Mucosa of gallbladder (tissue), 1 donor: ENCODE measurements at places on chromosomes 1 and 21.

DNA sequence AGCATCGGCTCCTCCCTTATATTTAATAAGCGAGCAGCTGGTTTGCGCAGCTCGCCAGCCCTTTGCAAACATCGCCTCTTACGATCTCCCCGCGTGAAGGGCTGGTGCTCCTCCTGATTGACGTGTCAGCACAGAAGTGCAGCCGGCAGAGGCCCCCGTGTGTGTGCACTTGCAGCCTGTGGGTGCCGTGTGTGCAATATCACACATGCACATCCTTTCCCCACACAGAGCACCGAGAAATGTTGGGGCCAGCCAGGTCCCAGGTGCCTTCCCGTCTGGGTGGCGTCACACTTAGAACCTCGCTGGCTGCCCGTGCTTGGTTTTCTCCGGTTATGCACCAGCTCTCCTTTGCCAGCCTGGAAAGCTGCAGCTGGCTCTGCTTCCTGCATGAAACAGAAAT is 126.6 kb upstream of the AJAP1 start:
- no peak for DNase-seq

DNA sequence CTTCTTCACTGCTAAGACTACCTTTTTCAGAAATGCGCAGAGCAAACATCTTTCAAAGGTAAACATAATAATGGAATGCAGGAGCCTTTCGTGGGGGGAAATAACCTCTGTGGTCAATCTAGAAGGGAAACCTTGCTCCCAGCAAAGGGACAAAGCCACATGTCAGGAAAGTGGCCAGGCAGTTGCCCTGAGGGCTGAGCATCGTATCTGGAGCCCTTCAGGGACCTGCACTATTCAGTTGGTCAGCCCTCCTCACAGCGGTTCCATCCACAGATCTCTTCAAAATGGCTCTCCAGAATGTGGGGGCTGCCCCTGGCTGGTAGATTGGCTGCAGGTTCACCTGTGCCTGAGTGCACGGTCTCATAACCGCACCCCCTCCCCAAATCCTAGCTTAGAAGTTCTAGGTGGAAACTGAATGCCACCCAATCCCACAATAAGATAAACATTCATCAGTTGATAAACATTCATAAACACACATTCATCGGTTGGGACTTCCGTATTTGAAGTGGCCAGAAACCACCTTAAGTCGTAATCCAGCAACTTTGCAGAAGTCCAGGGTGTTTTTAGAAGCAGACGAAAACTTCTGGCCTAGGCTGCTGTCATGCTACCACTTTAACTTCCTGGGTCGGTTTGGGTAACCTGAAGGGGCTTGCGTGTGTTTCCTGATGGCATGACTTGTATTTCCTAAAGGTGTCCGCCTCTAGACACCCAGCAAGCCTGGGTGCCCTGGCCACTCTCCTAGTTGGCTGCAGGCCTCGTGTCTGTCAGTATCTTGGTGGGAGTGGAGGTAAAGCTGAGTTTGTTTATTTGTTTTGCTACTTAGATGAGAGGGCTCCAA is 50.5 kb downstream of the RASSF5 start:
- DNase-seq: peak; percentile 37

DNA sequence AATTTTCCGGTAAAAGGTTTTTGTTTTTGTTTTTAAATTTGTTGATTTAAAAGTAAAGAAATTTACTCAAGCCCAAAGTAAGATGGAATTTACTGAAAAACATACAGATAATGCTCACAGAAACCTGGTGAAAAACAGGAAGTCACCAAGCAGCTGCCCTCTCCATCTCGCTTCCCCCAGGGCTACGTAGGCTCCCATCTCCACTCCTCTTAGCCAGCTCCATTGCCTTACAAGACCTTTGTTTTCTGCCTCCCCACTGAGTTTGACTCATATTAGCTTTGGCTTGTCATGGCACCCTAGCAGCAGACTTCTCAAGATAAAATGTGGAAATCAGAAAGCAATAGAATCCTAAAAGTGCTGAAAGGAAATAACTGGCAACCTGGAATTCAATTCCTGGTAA is 57.9 kb downstream of the PHTF1 start:
- no peak for DNase-seq

- DNase-seq: no peak
Observed at GRCh38 chr1:53346814-53347176, 18.9 kb upstream of the LRP8 start.

DNA sequence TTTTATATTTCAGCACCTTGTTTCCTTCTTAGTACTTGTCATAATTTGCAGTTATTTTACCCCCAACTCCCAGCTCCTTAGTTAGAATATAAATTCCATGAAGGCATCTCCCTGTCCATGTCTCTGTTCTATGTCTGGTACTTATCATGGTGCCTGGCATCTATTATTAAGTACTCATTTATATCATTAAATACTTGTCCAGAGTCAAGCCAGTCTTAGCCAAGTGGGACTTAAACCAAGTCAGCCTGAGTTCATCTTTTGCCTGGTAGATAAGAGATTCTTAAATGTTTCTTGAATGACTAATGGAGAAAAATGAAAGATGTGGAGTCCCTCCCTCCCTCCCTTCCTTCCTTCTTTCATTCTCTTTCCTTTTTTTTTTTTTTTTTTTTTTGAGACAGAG is 9.4 kb downstream of the SLC25A44 start:
- DNase-seq: no peak

- DNase-seq: no peak
Observed at GRCh38 chr1:103160281-103160680, 52.0 kb upstream of the COL11A1 start.

- DNase-seq: no peak
Observed at GRCh38 chr21:26948194-26948593, 18.7 kb downstream of the ADAMTS5 start.

DNA sequence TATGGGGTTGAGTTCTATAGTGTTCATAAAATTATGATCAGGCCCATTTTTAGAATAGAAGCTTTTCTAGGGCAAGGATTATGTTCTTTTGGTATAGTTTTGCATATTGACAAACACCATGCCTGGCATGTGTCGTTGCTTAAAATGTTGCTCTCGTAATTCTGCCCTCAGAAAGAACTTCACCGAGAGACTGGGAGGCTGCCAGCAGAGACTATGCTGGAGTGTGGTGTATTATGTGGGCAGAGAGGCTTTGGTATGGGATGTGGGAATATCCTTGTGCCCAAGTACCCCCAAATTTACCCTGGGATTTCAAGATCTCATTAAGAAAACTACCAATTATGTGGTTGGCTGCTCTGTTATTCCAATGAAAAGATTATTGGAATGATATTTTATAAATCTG is 27.9 kb downstream of the PGM1 start:
- DNase-seq: no peak

DNA sequence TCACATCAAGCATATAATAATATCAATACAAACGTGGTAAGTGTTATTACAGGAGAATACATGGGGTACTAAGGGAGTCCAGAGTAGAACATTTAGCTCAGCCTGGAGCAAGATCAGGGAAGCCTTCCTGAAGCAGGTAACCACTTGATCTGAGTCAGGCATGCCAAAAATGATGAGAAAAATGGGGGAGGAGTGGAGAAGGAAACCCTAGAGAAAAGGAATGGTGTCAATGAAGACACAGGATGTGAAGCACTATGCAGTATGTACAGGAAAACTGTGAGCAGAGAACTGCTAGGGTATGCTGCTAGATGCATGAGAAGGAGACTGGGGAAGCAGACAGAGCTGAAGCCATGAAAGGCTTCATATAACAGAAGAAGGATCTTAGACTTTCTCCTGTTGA is 84.7 kb downstream of the NOTCH2 start:
- DNase-seq: no peak

DNA sequence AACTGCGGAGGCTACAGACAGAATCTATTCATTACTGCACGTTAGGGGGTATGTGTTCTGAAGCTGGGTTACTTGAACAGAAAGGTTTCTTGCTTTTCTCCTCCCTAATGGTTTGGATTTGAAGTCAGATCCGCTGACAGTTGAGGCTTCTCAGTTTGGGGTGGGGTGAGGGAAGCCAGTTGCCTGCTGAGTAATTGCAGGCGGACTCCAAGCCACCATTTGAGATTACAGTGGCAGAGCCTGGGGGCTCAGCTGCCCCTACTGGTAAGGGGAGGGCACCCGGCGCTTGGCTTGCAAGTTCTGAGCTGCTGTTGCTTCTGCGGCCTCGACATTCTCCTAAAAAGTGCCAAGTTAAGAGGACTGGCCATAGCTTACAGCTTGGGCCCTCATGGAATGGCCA is 2.0 kb downstream of the GRHL3 start:
- no peak for DNase-seq

DNA sequence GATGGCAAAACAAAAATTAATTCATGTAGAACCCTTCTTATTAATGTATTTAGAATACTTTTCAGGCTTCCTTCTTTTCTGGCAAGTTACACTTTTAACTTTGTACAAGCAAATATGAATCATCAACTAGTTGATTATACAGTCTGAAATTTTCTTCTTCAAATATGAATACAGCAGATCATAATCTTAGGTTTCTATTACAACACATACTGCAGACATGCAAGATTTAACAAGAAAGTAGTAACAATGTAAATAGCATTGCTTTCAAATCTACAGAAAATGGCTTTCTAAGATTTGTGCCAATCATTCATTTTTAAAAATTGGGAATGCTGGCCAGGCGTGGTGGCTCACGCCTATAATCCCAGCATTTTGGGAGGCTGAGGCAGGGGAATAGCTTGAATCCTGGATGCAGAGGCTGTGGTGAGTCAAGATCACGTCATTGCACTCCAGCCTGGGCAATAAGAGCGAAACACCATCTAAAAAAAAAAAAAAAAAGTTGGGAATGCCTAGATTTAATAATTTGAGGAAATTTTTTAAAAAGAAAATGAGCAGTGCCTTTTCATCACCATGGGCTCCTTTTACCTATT is 68.4 kb upstream of the DPYD start:
- DNase-seq: no peak

- DNase-seq: no peak
Observed at GRCh38 chr21:46194374-46195334, 10.4 kb upstream of the SPATC1L start.

DNA sequence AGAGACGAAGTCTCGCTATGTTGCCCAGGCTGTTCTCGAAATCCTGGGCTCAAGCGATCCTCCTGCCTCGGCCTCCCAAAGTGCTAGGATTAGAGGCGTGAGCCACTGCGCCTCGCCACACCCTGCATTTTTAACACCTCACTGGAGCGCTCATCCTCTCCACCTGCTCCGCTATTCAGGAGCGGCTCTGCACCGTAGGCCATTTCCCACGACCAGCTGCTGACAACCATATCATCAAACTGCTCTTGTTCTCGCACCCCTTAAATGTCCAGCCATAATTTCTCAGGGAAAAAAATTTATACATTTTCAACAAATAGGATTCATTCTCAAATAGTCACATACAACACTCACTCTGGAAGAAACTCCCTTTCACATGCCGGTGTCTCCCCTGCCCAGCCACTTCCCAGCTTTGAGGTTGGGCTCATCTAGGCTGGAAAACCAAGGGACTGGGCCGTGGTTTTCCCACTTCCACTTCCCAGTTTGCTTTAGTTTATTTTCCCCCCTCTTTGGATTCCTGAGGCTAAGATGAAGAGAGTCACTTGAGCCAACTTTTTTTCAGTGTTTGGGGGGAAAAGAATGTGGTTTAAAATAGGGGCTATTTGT is 639 bp upstream of the IPO9 start:
- DNase-seq: no peak

GRCh38 chr1:84462118-84462517 is 16.9 kb upstream of the RPF1 start:
- no peak for DNase-seq

DNA sequence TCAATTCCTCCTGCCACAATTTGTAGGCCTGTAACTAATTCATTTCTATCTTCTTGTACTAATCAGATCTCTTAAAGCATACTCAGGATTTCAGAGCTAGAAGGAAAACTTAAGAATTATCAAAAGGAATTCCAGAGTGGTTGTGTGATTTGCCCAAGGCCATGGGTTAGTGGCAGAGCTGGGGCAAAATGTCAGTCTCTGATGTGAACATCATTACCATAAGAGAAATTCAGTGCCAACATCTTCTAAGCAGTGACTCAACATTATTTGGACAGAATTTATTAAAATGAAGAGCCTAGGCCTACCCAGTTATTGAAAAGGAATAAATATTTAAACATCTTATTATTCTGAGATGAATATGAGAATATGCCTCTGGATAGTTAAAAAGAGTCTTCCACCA is 14.5 kb downstream of the ST6GALNAC5 start:
- no peak for DNase-seq

GRCh38 chr1:23475641-23476040 is 8.3 kb downstream of the ASAP3 start:
- DNase-seq: no peak

GRCh38 chr1:42211224-42211623 is 46.7 kb upstream of the GUCA2A start:
- DNase-seq: no peak

- DNase-seq: no peak
Observed at GRCh38 chr1:197544553-197544952, 230.7 kb downstream of the DENND1B start.

GRCh38 chr1:146035048-146035423 is 13.5 kb upstream of the HJV start:
- DNase-seq: no peak

GRCh38 chr21:37530901-37531351 is 164.4 kb downstream of the DYRK1A start:
- no peak for DNase-seq

GRCh38 chr1:168582688-168583336 is 6.4 kb downstream of the XCL1 start:
- DNase-seq: no peak

DNA sequence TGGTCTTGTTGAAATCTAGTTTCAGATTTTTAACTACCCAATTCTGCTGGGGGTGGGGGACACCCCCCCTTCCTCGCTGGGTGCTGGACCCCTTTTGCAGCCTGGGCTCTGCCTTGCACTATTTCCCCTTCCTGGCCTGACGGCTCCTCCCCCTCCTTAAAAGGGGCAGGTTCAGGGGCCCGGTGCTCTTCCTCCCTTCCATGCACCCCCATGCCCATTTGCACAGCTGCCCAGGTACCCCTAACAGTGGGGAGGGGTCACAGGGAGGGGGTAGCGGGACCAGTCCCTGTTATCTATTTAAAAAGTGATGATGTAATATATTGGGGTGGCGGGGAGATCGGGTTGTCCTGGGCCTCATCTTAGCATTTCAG is 15.3 kb downstream of the ZBTB7B start:
- DNase-seq: no peak
